ENCODE measurements at places on chromosomes 7 and 10.

DNA sequence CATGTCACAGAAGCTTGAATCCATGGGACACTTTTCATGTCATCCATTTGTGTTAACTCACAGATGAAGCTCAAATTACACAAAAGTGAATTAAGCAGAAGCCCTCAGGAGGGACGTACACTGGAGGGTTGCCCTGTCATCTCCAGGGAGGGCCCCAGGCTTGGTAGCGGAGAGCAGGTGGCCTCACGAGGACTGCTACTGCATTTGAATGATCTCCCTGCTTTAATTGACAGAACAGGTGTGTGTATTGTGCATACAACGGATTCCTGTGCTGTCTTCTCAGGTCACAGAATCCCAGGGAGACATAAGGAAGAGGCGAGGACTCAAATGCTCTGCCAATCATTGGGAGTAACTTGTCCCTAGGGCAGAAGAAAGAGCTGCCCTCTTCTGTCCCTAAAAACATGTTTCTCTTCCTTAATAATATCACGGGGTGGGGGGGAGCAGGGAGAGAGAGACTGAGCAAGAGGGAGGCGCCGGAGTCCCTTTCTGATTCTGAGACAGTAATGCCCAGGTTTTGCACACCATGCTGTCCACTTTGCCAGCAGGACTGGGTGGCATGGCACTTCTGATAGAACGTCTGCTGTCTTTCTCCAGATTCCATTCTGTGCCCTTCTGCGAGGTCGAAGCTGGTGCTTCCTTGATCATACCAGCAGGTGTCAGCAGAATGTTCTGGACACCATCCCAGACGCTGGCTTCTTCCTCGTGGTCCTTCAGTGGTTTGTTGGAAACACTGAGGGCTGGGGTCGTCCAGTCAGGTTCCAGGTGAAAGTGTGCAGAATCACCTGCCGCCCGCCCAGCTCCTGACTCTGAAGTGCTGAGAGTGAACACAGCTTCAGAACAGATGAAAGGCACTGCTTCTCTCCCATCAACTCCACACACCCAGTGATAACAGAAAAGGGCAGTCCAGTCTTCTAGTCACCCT lies 26.2 kb upstream of the RASGEF1A start:
- peak; percentile 56 for ATAC-seq

DNA sequence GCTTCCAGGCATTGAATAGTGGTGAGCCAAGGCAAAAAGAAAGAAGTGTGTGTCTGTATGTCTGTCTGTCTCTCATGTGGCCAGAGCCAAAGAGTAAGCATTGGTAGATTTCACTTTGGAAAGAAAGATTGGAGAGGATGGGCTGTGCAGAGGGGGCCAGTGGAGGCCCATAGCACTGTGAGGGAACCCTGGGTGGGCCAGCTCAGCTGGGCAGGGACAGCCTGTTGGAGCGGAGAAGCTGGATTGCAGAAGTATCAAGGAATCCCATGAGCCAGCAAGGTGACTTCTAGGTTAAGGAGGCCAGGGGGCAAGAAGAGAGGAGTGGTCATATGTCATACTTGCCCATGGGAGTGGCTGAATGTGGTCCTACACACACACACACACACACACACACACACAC lies 1.5 kb upstream of the GRID1 start:
- no peak for ATAC-seq

GRCh38 chr7:27697861-27698430 lies 35.3 kb upstream of the HIBADH start:
- peak; percentile 94 for ATAC-seq

DNA sequence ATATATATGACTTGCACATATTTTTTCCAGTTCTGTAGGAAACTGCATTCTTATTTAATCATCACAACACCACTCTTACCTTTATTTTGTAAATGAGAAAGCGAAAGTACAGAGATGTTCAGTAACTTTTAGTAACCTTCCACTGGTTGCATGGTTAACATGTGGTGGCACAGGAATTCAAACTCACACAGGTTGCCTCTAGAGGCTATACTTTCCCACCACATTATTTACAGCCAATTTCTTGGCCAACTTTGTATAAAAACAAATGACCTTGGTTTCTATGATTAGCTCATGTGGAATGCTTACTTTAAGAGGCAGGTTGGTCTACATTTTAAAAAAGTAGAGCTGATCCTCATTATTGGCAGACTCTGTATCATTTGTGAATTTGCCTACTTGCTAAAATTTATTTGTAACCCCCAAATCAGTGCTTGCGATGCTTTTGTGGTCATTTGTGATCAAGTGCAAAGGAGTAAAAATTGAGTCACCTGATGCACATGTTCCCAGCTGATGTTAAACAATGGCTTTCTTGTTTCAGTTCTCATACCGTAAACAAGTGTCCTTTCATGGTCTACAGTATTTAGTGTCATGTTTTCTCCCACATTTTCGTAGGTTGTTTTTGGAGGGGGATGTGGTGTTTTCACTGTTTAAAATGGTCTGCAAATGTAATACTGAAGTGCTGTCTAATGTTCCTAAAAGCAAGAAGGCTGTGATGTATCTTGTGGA lies 14.8 kb downstream of the BBS9 start:
- no peak for ATAC-seq

DNA sequence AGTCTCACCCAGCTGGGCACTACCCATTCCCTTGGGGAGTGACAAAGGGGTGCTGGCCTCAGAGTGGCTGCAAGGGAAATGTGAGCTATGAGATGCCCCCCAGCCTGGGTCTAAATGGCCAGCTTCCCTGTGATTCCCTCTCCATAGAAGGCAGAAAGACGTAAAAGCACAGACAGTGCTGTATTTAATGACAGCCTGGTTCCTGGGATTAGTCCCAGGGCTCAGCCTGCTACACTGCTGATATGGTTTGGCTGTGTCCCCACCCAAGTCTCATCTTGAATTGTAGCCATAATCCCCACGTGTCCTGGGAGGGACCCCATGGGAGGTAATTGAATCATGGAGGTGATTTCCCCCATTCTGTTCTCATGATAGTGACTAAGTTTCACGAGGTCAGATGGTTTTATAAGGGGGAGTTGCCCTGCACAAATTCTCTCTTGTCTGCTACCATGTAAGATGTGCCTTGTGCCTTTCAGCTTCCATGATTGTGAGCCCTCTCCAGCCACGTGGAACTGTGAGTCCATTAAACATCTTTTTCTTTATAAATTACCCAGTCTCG lies 23.9 kb upstream of the CALN1 start:
- no peak for ATAC-seq

DNA sequence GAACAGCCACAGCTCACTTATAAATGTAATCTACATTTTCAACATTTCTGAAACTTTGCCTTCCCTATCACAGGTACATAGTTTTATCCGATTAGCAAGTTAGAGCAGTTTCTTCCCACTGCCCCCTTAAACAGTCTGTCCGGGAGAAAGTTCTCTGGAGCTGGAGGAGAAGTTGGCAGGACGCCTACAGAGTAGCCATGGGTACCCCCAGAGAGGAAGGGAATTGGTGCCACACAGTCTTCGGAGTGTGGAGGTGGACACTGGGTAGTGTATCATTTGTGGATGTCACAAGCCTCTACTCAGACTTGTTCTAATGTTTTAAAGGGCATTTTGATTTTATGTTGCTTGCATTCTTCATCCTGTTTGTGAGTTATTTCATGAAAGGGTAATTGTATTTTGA lies 39.0 kb downstream of the TAF3 start:
- no peak for ATAC-seq

GRCh38 chr7:85522070-85522469 lies 335.2 kb upstream of the SEMA3D start:
- no peak for ATAC-seq

- peak; percentile 20 for ATAC-seq
Measured at GRCh38 chr10:122258136-122259074, 12.7 kb upstream of the BTBD16 start.

GRCh38 chr10:81541517-81541916 lies 333.5 kb upstream of the NRG3 start:
- no peak for ATAC-seq

GRCh38 chr7:78080241-78080640 lies 281.7 kb downstream of the PHTF2 start:
- ATAC-seq, result no peak

GRCh38 chr7:139799586-139799985 lies 21.8 kb upstream of the HIPK2 start:
- peak; percentile 85 for ATAC-seq

- ATAC-seq, result peak; percentile 83
Measured at GRCh38 chr7:76089865-76090475, 42.1 kb downstream of the MDH2 start.

GRCh38 chr7:2290877-2291276 lies 23.4 kb downstream of the SNX8 start:
- no peak for ATAC-seq

Data from esophagus mucosa (tissue), 1 donor.